NCI-H1930 (cell line): ENCODE measurements at places on chromosomes 6 and 20.
A peak's percentile ranks its signal among the peaks of the same experiment; 100 is the strongest.

GRCh38 chr6:74598462-74599393, 607.1 kb downstream of the COL12A1 start:
- DNase-seq = no peak

DNA sequence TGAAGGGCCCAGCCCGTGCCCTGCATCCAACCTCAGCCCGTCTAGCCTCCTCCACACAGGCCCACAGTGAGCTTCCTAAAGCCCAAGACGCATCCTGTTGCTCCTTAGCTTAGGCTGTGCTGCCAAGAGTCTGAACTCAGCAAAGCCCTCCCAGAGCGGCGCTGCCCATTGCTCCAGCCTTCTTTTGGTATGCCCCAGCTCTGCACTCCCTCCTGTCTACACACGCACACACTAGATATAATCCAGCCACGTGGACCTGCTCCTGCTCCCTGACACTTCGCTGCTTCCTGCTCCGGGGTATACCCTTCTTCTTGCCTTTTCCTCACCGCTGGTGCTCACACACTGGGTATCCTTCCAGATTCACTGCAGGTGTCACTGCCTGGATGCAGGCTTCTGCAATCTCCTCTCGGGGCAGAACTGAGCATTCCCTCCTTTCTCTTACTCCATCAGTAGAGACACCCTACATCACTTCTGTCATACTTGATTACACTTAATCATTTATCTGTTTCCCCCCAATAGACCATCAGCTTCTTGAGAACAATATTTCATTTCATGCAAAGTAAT, 23.8 kb downstream of the GABRR2 start:
- DNase-seq = no peak

DNA sequence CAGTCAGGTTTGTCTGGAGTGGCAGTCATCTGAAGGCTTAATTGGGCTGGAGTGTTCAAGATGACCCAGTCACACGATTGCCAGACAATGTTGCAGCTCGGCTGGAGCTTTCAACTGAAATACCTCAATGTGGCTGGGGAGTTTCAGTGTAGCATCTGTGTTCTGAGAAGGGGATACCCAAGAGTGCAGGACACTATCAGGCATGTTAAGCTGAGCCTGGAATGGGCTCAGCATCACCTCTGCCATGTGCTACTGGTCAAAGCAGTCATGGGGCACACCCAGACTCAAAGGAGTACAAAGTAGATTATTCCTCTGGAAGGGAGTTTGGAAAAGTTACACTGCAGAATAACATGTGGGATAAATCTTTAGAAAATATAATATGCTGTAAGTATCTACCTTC, 363.9 kb downstream of the KIF16B start:
- no peak for DNase-seq

- no peak for DNase-seq
These were observed 91.3 kb upstream of the DTNBP1 start for GRCh38 chr6:15754035-15754705.

DNA sequence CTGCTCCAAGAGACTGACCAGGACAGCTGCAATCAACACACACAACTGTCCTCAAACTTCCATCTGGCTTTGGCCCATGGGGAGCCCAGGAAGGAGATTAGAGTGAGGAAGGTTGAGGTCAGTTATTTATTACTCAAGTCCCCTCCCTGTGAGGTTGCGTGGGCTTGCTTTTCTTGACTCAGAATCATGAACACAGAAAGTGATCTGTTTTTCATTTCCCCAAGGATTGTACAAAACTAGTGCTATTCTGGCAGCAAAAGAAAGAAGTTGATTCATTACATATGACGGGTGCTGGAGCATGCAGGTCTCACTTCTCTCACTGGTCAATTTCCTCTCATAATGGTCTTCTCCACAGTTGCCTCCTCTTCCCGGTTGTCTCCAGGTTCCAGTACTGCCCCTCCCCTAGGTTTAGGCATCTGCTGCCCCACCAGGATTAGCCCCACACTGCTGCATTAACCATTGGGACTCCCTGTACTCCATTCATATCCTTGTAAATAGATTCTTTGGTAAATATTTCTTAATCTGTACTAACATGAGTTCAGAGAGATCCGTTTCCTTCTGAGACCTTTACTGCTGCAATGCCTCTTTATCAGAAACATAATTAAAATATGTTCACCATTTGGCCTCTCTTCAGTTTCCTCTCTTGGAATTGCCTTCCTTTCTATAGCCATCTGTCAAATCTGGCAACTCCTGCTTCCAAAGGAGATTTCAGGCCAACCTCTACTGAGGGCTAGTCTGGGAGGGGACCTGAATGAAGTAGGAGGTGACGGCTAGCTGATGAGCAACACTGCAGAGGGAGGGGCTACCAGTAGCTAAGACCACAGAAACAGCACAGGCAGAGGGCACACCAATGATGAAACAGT, 888.8 kb downstream of the QKI start:
- no peak for DNase-seq

DNA sequence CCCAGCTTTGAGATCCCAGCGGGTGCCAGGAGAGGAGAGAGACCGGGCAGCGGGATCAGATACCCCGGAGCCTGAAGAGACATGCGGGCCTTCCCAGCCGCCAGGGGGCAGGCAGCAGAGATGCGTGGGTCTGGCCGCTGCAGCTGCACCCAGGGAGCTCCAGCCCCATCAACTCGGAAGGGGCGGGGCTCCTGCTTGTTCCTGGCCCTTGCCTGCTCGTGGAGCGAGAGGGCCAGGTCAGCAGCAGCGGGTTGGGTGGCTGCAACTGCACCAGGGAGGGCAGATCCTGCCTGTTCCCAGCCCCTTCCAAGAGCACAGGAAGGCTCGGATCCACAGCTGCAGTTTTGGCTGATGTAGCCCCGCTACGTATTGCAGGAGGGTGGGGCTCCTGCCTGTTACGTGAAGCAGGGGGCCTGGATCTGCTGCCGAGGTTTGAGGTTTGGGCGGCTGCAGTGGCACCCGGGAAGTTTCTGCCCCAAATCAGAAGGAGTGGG, 532.8 kb downstream of the RFPL4B start:
- DNase-seq = no peak

GRCh38 chr20:46137816-46138215, 19.7 kb downstream of the CD40 start:
- no peak for DNase-seq

- no peak for DNase-seq
These were observed 28.3 kb upstream of the PDYN start for GRCh38 chr20:2022163-2022562.

GRCh38 chr6:39911513-39912125, 22.6 kb downstream of the MOCS1 start:
- DNase-seq = no peak

DNA sequence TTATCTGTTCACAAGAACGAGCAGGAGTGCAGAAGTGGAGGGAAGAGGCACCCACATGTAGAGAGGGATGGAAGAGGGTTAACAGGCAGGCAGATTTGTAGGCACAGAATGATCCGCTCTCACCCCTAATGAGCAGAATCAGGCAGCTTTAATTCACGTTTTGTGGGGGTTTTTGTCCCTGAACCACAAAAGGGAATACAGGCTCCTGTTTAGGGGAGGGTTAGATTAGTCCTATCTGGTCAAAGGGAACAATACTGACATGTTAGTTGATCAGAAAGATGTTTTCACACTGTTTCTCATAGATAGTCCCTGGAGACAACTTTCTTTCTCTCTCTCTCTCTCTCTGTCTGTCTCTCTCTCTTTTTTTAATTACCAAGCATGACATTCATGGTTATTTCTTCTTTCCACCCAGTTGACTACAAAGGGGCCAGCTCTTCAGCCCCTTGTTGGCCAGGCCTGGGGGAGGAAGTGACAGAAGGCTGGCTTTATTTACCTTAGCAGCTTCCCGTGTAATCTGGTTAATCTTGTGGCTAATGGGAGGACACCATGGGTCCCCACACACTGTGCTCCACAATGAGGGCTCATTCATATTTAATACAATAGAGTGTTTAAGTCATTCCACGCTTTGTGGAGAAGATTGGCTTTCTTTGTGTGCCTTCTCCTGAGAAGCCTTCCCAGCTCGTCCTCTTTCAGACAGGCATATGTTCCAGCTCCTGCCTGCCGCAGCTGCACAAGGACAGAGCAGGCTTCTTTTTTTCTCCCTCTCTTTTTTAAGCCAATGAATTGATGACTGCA, 958.8 kb downstream of the TFAP2A start:
- DNase-seq = peak; percentile 87

DNA sequence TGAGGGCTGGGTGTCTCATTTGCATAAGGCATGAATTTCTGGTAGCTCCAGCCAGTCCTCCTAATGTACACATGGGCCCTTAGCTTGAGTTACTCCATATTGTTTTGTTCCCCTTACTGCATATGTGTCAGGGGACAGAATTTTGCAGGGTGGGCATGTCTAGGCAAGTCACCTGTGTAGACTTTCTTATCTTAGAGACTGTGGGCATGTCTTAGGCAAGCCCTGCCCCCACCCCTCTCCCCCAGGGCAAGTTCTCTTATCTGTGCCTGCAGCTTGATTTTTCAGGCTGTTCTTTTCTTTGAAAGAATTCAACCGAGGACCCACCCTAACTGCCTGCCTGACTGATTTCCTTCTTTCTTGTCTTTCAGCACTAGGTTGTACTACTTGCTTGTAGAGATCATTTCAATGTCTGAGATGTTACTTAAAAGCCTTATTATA, 32.1 kb downstream of the NHLRC1 start:
- no peak for DNase-seq

- DNase-seq = no peak
These were observed 52.9 kb upstream of the SLC22A16 start for GRCh38 chr6:110529355-110529754.

DNA sequence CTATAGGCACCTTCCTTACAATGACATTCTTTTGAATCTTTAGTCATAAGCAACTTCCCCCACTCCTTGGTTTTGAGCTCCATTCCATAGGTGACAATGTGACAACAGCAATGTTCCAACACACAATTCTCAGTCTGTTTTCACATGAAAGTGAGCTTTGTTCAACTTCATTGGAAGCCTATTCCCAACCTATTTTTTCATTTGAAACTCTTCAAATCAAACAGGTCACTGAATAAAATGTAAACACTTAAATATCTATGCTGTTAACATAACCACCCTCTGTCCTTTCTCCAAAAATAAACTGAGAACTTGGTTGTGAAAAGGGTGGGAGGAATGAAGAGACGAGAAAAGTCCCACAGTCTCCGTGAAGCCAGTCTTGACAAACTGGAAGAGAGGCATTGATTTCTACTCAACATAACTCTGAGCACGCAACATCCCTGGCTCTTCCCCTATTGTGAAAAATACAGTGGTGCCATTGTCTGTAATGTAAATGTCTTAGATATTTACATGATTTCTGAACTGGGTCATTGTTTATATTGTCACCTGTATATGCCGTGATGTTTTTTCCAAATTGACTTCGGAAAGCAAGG, 343.1 kb downstream of the TFAP2A start:
- DNase-seq = no peak

- no peak for DNase-seq
These were observed 79.1 kb downstream of the SLC22A23 start for GRCh38 chr6:3377536-3378397.

GRCh38 chr20:57524511-57525176, at the start of gene CTCFL:
Gene CTCFL, minus strand, starts transcription at chr20:57525140. Its CDS starts 935 bp downstream, at chr20:57524205.
- DNase-seq = peak; percentile 83

GRCh38 chr6:79518842-79519241, 18.4 kb downstream of the LCA5 start:
- no peak for DNase-seq

DNA sequence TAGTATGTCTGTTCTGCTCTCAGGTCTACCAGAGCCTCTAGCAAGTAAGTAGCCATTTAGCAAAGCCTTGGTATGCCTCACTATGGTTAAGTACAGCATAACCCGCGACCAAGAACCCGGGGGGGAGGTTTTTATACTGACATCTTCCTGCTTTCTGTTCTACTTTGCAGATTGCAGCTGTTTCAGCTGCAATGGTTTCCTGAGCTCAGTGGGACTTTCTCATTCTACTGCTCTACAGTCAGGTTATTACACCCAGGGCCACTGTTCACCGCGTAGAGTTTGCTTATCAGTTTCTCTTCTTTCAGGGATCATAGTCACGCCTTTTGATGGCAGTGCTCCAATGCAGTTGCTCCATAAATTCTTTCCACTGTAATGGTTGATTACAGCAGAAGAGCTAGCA, 631.3 kb downstream of the TFAP2A start:
- no peak for DNase-seq

DNA sequence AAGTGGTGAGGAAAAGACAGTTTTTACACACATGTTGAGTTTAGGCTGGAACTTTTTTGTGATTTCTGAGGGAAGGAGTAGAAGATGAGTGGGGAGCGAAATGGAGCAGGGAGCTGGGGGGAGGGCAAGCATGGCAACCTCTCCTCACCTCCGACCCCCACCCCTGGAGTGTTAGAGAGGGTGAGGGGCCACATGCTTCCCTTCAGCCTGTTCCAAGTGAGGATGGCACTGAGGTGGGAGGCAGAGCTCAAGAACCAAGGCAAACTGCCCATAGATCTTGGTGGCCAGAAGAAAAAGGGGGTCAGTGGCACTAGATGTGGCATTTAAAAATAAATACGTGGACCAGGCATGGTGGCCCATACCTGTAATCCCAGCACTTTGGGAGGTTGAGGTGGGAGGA, 4.8 kb downstream of the TTBK1 start:
- no peak for DNase-seq

DNA sequence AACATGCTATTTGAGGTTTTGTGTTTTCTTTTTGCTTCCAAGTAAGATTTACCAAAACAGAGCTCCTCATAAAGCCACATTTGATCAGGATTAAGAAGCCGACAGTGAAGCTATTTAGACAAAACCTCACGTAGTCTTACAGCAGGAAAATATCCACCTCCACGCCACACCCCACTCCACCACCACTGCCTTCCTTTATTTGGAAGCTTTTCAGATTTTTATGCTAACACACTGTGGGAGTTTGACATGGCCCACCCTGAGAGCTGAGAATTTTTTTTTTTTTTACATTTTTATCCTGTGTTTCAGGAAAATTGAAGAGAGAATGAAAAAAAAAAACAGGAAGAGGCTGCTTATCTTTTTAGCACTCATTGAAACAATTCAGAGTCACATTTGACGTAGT, 104.8 kb upstream of the MC3R start:
- no peak for DNase-seq

- no peak for DNase-seq
These were observed 39.2 kb downstream of the SPACA1 start for GRCh38 chr6:88086792-88087191.

DNA sequence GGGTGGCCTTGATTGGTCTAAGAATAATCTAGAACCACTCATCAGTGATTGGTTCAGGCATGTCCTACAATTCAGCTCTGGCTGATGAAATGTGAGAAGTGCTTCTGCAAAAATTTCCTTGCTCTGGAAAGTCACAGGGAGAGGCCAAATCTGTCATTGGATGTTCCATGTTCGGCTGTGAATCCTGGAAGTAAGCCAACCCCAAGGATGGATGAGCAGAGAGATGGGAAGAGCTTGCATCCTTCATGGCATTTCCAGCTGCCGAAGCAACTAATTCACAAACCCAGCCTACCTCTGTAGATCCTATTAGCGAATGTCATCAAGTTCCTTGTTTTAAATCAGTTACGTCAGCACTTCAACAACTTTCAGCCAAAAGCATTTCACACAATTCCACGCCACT, 187.2 kb upstream of the SOX4 start:
- DNase-seq = no peak
